ENCODE measurements at places on chromosomes 13 and 19. TPM values are rescaled to one million over a fixed set of nuclear protein-coding genes. Genes with fewer than 3 reads are reported as not detected.
A peak's percentile ranks its signal among the peaks of the same experiment; 100 is the strongest.

DNA sequence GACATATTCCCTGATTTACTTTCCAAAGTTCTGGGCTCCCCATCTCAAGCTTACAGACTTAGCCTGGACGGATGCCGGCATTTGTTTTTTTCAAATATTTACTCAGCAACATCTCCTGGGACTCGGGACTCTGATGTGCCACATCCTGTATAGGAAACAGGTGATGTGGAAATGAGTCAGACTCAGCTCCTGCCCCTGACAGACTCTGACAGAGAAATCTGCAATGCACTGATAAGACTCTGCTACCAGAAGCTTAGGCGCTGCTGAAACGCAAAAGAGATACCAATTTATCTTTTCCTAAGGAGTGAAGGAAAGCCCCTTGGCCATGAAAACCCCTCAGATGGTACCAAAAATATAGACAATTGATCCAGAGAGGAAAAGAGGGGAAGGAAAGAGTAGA, 16.2 kb downstream of the LAIR2 start:
- DNase-seq: no peak

- no peak for DNase-seq
These were observed 60.2 kb downstream of the ITGBL1 start for GRCh38 chr13:101512650-101513049.

GRCh38 chr13:104045907-104046306, 979.7 kb upstream of the SLC10A2 start:
- DNase-seq: no peak

The SERPINE3 gene
- polyA plus RNA-seq: 0.95 TPM

GRCh38 chr19:33047422-33047821, 17.3 kb downstream of the RHPN2 start:
- DNase-seq: no peak

GRCh38 chr13:43110036-43110435, 86.7 kb downstream of the DNAJC15 start:
- no peak for DNase-seq

DNA sequence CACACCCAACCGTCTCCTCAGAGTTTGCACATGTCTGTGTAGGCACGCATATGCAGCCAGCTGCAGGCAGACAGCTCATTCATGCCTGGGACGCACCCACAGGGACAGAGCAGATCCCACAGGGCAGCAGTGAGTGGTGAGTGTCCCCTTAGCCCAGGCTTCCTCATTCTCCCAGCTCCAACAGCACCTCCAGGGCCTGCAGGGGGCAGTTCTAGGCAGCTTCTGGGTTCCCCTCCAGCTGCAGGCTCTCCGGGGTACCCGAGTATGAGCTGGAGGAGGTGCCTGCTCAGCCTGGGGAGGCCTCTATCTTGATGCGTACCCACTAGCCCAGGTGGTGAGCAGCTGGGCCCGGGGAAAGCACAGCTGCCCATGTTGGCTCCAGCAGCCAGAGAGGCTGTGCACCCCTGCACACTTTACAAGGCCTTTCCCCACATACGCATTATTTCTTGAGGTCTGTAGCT, 1.3 kb upstream of the SHANK1 start:
- DNase-seq: no peak

- DNase-seq: no peak
These were observed 1.4 kb upstream of the RAB20 start for GRCh38 chr13:110562696-110563462.

DNA sequence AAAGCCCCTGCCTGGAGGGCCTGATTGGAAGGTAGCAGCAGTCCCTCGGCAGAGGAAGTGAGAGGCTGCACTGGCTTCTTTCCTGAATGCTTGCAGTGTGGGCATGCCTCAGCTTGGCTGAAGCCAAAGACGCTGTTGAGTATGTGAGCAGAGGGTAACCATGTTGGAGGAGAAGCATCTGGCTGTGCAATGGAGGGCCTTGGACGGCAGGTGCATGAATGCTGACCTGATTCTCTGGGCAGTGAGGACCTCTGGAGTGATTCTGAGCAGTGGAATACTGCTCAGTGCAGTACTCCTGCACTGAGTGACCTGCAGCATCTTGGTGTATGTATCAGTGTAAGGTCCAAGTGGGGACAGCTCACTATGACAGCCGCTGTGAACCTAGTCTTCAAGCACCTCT, 46.9 kb downstream of the SOX1 start:
- no peak for DNase-seq

DNA sequence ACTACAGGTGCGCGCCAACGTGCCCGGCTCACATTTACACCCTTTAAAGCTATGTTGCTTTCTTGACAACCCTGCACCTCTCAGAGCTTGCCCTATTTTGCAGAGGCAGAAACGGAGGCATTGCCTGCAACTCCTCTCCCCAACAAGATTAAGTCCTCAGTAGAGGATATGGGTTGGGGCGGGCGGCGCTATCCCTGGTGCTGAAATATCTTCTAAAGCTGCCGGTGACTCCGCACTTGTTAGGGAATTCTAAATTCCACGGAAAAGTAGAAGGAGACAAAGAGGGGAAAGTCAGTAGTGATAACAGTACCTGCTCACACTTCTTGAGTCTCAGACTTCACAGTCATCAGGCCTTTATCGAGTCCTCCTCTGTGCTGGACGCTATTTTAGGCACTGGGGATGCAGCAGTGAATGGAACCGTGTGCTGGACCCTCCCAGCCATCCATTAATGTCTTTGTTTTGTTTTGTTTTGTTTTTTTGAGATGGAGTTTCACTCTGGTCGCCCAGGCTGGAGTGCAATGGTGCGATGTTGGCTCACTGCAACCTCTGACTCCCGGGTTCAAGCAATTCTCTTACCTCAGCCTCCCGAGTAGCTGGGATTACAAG, 18.0 kb downstream of the SLC5A5 start:
- DNase-seq: peak; percentile 75

- no peak for DNase-seq
These were observed 26.2 kb downstream of the EXOSC8 start for GRCh38 chr13:37026771-37027170.

GRCh38 chr13:51286135-51287002, 53.1 kb upstream of the SERPINE3 start:
- DNase-seq: peak; percentile 67

DNA sequence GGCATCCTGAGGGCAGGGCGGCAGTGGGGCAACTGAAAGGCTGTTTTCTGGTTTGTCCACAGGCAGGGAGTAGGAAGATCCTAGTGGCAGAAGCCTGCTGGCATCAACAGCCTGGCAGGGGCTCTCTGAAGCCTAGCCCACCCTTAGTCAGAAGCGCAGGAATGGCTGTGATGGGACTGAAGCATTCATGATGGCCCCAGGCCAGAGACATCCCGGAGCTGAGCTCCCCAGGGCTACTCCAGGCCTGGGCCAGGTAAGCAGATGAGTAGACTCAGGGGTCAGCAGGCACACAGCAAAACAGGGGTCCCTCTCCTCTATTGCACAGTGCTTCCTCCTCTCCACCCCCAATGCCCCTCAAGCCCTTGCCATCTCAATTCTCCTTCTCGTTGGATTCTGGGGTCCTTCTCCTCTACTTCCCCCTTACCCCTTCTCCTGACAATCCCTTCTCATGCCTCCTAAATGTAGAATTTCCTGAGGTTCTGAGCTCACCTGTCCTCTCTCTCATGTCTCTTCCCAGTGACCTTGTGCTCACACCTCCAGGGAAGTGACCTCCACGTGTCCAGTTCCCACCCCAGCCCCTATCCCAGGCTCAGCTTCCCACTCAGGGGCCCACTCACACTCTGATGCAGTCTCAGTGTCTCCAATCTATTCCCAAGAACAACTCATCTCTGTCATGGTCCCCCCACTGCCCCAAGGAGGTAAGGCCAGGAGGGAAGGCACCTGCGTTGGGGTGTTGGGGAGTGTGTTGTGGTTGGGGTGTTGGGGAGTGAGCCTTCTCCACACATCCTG, 158.7 kb upstream of the ZNF507 start:
- DNase-seq: no peak

The PARP4 gene
- polyA plus RNA-seq: 54.2 TPM

The KLK12 gene
- polyA plus RNA-seq: not detected

The ZNF699 gene
- polyA plus RNA-seq: 8.1 TPM

The ATP1A3 gene
- polyA plus RNA-seq: 0.65 TPM

- no peak for DNase-seq
These were observed 11.5 kb downstream of the CUL4A start for GRCh38 chr13:113220877-113221276.

GRCh38 chr13:114258589-114258988, 22.8 kb upstream of the UPF3A start:
- no peak for DNase-seq

GRCh38 chr13:57286511-57287098, 119.6 kb downstream of the PRR20E start:
- DNase-seq: no peak

DNA sequence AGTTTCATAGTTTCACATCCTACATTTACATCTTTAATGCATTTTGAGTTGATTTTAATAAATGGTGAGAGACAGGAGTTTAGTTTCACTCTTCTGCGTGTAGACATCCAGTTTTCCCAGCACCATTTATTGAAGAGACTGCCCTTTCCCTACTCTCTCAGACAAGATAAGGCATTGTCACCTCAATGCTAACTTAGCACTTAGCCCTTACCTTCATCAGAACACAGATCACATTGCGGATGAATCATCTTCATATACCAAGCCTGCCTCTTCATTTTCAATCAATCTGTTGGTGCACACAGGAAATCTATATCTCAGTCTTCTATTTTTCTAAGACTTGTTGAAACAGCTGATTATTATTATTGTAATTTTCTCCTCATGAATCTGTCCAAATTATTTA, 396.6 kb upstream of the NBEA start:
- no peak for DNase-seq

GRCh38 chr19:38201731-38202130, 22.3 kb downstream of the DPF1 start:
- no peak for DNase-seq

The ZNF208 gene
- 4.9 TPM for polyA plus RNA-seq
